Stimulated activated CD4-positive, alpha-beta T cell treated with anti-CD3 and anti-CD28 coated beads, Interleukin-4, amount 100 ng/mL, for 1 hour (primary cell): ENCODE measurements at places on chromosomes 1 and 21.

- DNase-seq = peak; percentile 18
Measured at GRCh38 chr1:181482521-181483284, 614 bp upstream of the CACNA1E start.

GRCh38 chr1:205610901-205611466, 20.8 kb downstream of the ELK4 start:
- no peak for DNase-seq

- no peak for DNase-seq
Measured at GRCh38 chr1:85649591-85649990, 58.6 kb downstream of the ZNHIT6 start.

DNA sequence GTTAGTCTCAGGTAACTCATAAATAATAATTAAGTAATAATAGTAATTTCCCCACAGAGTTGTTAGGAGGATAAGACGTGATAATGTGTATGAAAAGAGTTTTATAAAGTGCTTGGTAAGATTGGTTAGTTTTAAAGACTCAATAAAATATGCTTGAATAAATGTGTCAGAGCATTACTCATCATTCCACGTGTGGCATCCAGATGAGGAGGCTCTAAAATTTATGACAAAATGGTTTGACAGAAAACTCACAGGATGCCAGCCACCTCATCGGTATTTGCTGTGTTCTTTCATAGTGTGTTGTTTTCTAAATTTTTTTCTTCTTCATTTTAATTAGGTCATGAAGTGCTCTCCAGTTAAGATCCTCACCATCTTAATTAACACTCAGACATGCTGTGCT, 19.1 kb upstream of the SPAG17 start:
- DNase-seq = no peak

DNA sequence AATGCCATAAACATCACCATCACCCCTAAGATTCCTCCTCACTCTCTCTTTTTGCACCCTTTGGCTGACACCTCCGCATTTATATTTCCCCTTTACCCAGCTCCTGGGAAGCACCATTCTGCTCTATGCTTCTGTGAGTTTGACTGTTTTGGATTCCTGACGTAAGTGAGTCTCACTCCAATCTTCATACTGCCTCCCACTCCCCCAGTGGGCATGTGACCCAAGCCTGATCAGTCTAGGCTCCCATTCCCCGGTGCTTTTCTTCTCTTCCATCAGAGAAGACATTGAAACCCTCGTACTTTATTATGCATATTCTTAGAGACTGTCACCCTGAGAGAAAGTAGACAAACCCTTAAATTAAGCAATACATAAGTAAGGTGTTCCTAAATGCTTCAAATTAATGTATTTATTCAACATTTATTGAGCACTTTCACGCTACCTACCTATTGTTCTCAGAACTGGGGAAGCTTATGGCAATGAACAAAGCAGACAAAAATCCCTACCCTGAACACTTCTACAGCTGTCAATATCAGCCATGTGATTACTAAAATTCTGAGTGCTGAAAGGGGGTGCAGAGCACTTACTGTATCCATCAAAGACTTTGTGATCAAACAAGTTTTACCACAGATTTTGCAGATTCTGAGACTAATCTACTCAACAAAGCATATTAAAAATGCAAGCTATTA, 43.4 kb upstream of the DIPK1A start:
- DNase-seq = no peak

DNA sequence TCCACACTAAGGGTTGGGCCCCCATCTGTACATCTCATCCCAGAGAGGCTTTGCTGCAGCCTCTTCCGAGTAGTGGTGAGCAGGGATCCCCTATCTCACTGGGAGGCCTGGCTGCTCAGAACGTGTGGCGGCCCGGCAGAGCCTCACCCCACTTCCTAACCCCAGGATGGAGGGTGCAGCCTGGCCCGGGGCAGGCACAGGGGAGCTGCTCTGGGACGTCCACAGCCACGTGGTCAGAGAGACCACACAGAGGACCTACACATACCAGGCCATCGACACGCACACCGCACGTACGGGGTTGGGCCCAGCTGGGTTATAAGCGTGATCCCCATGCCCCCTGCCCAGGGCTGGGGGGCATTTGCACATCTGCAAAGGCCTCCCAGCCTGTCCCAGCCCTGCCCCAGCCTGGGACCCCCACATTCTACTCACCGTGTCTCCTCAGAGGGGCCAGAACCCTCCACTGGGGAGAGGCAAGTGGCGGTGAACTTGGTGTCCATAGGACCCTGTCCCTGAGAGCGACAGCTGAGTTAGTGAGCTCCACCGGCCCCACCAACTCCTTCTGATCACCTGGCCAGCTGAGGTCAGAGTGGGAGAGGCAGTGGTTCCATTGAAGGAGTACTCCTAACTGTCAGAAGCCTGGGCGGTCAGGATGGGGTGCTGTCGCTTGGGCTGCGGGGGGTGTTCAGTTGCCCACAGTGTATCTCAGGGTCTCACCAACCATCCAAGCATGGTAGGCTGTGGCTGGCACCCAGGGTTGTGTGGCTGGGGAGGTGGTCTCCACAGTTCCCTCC, 41.2 kb downstream of the TRIM11 start:
- DNase-seq = no peak

DNA sequence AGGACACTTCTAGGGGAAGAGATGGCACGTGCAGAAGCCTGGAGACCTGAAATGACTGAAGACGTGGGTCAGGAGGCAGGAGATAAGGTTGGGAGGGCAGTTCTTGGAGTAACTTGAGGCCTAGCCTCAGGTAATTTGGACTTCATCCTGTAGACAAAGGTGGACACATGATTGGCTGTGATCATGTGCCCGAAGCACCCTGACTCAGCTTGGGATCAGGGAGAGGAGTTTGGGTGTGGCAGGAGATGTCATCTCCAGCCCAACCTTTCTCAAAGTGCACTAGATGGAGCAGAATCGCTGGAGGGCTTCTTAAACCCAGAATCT, 1.5 kb downstream of the SLC66A1 start:
- DNase-seq = no peak

DNA sequence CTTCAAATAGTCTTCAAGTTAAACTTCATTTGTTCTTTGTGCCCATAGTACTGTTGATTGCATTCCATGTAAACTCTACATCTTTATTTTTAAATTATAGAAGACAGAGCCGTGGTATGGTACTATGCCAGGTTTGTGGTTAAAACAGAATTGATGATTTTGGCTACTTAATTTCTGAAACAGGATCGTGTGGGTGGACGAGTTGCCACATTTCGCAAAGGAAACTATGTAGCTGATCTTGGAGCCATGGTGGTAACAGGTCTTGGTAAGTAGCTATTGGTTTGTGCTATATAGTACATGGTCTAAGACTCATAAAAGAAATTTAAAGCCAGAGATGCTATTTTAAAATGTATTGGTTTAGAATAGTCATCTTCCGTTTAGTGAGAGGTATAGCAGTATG, 38.0 kb downstream of the KDM1A start:
- DNase-seq = no peak

- DNase-seq = no peak
Measured at GRCh38 chr1:16924919-16925477, 3.3 kb downstream of the CROCC start.

- DNase-seq = no peak
Measured at GRCh38 chr1:104248385-104248784, 498.7 kb downstream of the AMY1C start.

DNA sequence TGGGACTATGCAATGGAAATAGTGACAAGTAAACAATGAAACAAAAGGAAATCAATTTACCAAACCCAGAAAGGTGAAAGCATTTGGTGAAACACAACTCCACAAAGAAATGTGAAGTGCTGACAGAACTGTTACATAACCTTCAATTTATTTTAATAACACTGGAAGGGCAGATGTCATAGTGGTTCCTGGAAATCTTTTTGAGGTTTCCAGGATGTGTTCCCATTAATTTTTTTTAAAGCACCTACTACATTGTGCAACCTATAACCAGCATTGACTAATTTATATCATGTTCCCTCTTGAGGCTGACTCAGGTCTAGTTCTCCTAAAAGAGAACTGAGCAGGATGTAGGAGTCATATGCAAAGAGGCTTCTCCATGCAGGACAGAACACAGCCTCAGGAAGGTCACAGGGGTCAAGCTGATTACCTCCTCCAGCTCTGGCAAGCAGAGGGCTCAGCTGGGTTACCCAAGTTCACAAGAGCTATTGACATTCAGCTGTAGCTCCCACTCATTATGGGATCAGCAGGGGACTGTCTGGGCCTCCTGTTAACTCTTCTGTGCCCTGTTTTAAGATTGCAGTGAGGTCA, 157.1 kb upstream of the NRIP1 start:
- no peak for DNase-seq

DNA sequence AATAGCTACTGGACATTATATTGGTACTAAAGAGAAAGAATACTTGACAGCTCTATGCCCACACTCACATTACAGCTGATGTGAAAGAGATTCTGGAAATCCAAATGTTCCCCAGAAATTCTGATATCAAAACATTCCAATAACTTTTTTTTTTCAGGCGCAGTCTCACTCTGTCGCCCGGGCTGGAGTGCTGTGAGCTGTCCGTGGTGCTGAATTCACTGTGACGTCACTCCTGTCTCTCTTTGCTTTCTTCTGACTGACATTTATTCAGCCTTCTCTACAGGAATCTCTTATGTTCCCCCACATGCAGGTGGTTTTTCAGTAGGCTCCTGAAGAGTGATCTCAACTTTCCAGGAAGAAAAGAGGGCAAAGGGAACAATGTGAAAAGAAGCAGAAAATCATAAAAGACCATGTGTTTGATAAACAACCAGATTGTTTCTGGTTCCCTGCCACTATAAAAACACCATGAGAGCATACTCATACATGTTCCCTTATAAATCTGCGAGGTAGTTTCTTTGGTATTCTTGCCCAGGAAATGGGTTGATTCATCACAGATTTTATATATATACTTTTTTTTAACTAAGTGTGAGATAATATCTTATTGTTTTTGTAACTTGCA, 6.2 kb downstream of the S100A7A start:
- DNase-seq = peak; percentile 67

DNA sequence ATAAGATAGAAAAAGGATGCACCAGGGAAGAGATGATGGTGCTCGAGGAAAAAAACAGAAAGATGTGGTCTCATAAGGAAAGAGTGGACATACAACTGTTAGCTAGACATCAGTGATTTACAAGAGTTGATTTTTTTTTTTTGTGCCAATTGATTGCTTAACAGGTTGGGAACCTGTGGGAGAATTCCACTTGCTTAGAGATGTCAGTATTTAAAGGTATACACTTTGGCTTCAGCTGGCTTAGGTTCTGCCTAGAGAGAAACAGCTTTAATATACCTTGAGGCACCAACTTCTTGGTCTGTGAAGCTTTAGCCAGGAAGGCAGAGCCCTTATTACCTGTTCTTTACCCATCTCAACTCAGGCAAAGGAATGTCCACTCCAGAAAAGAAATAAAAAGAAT, 303.8 kb downstream of the PAPPA2 start:
- DNase-seq = no peak

GRCh38 chr21:14542638-14543037, 3.5 kb downstream of the SAMSN1 start:
- DNase-seq = no peak

DNA sequence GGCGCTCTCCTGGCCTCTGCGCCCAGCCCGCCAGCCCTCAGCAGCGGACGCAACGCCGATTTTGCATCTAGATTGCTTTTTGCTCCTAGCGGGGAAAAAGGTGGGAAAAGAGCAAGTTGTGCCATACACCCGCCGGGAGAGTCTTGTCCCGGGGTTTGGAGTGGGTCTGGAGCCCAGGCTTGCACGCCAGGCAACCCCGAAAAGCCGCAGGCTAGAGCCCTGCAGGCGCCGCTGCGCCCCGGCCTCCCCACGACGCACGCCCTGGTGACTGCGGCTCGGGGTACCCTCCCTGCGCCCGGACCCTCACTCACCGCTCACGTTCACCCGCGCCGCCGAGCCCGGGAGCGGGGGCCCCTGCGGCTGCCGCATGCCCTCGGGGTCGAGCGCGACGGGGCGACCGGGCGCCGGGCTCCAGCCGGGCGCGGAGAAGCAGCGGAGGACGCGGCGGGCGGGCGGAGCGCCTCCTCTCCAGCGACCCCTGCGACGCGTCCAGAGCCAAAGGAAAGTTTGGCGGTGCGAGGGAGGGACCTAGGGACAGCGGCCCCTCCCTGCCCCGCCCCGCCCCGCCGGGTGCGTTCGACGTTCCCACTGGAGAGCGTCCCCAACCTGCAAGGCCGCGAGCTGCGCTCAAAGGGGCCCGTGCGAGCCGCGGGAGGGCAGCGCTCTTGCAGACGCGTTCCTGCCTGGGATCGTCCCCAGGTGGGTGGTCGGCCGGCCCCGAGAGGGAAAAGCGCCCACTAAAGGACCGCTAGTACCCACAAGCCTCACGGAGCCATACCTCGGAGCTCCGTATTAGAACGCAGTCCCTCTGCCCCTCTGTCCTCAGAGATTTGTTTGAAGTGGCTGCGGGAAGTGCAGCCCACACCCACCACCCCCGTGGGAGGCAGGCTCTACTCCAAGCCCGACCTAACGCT, at the start of gene LPAR3:
Gene LPAR3 (minus strand): TSS at position 502 of the 914 bp plus-strand sequence. CDS start 27,086 bp downstream, outside the sequence.
- DNase-seq = peak; percentile 22

- DNase-seq = no peak
Measured at GRCh38 chr1:197144570-197145325, 1.7 kb downstream of the ASPM start.

GRCh38 chr1:54571803-54572541, 23.9 kb downstream of the ACOT11 start:
- DNase-seq = no peak

GRCh38 chr1:198711837-198712236, 73.0 kb downstream of the PTPRC start:
- DNase-seq = no peak

GRCh38 chr21:33246506-33246905, 16.8 kb downstream of the IFNAR2 start:
- no peak for DNase-seq

DNA sequence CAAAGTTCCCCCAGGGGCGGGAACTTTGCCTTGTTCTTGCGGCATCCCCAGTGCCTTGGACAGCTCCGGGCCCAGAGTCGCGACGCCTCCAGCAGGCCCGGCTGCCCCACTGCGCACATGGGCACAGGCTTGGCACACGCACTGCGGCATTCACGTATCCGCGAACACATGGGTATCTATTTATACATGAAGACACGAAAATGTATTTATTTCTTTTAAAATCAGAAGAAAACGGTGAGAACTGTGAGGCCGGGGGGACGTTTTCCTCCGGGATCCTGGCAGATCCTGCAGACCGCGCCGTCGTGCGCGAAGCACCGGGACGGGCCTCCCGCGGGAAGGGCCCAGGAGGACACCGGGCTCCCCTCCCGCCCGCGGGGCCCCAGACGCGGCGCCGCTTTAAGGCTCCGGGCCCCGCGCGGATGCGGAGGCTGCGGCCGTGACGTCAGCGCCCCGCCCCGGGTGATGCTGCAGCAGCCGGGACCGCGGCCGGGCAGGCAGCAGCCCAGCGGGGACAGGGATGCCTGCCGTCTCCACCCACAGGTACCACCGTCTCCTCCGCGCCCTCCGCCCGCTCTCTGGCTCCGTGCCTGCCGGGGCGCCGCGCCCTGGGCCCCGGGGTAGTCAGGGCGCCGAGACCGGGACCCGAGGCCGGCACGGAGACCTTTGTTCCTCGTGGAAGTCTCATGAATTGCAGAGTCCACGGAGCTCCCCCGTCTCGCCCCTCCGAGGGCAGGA, at the start of gene SLC45A1:
Gene SLC45A1 (plus strand): TSS at position 468 of the 735 bp plus-strand sequence. CDS start 6,216 bp downstream, outside the sequence.
- peak; percentile 86 for DNase-seq

- DNase-seq = no peak
Measured at GRCh38 chr1:109864047-109864822, 46.4 kb upstream of the CSF1 start.

- DNase-seq = no peak
Measured at GRCh38 chr1:231936983-231937775, 310.6 kb downstream of the DISC1 start.

- DNase-seq = no peak
Measured at GRCh38 chr1:67831850-67832513, 1.3 kb downstream of the GNG12 start.

- no peak for DNase-seq
Measured at GRCh38 chr1:61842863-61843514, 100.7 kb downstream of the PATJ start.

- no peak for DNase-seq
Measured at GRCh38 chr1:171226747-171227370, 21.4 kb upstream of the FMO1 start.
